Activated T-helper 17 cell treated with anti-CD3 and anti-CD28 coated beads, Interleukin-2, amount 50 U/mL, for 72 hours (primary cell): ENCODE measurements at places on chromosomes 4 and X. TPM values are rescaled to one million over a fixed set of nuclear protein-coding genes. Genes with fewer than 3 reads are reported as not detected.

DNA sequence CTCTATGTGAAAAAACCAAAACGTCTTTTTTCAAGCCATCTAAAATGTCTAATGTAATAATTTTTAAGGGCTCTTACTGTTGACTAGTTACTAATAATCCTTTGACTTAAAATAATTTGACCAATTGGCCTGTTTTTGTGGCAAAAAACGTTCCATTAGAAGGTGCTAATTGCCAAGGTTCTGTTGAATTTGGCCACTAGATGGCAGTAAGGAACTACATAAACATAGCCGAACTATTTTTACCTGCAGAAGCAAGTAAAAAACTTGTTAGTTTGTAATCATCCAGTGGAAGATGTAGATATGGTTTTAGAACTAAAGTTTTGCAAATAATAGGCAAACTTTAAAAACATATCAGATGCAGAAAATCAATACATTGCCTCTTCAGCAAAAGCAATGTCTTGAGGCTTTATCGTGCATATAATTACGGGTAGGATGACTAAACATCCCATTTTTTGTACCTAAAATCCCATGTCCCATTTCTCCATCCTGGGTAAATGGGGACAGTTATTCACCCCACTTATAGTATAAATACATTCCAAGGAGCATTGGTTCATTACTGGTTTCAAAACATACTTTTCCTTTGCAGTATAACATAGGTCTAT is 57.6 kb downstream of the PROM1 start:
- ATAC-seq: no peak

DNA sequence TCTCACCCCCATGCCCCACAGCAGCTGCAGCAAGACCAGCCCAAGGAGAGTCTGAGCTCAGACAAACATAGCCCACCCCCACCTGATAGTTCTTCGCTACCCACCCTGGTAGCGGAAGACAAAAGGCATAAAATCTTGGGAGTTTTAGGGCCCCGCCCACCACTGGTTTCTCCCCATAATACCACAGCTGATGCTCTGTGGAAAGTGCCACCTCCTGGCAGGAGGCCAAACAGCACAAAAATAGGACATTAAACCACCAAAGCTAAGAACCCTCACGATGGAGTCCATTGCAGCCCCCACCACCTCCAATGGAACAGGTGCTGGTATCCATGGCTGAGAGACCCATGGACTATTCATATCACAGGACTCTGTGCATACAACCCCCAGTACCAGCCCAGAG is 226.7 kb downstream of the SNCA start:
- no peak for ATAC-seq

DNA sequence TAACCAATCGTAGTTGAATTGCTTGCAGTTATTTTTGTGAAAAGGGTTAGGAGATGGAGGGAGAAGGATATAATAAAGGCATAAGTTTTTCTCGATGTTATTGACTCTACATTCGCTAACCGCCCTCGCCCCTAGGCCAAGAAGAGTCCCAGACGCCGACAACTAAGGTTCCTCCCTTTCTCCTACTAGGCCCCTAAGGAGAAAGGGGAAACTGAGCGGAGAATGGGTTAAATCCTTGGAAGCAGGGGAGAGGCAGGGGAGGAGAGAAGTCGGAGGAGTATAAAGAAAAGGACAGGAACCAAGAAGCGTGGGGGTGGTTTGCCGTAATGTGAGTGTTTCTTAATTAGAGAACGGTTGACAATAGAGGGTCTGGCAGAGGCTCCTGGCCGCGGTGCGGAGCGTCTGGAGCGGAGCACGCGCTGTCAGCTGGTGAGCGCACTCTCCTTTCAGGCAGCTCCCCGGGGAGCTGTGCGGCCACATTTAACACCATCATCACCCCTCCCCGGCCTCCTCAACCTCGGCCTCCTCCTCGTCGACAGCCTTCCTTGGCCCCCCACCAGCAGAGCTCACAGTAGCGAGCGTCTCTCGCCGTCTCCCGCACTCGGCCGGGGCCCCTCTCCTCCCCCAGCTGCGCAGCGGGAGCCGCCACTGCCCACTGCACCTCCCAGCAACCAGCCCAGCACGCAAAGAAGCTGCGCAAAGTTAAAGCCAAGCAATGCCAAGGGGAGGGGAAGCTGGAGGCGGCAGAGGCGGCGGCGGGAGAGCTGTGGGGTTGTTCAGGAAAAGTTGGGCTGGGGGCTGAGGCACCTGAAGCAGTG is 5.9 kb downstream of the ATOH1 start:
- ATAC-seq: no peak

DNA sequence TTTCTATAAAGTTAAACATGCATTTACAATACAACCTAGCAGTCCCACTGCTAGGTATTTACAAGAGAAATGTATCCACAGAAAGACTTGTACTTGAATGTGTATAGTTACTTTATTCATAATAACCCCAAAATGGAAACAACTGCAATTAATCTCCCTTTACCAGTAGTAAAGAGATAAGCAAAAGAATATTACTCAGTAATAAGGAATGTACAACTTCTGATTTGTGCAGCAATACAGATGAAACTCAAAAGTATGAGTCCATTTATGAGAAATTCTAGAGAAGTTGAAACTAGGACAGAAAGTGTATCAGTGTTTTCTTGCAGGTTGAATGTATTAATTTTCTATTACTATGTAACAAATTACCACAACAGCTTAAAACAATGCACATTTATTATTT is 15.2 kb downstream of the USP53 start:
- ATAC-seq: peak; percentile 46

- ATAC-seq: peak; percentile 36
These were observed 88.5 kb downstream of the HADH start for GRCh38 chr4:108078024-108078733.

DNA sequence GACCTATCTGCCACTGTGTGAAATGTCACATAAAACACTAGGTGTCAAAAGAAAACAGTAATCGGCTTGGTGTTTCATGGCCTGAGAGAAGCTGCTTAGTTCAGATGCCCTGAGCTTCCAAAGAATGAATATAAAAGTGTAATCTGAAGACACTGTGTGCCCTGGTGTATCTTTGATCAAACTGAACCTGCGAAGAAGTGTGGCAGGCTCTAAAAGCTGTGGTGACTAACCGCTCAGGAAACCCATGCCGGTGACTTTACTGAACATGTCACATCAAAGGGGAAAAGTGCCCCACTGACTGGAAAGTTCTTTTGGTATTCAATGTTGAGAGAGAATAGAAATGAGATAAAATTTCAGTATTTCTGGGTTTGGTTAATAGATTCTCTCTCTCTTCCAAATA is 89.1 kb downstream of the CLCN4 start:
- no peak for ATAC-seq

GRCh38 chr4:185730387-185730786 is 81.6 kb downstream of the SORBS2 start:
- no peak for ATAC-seq

DNA sequence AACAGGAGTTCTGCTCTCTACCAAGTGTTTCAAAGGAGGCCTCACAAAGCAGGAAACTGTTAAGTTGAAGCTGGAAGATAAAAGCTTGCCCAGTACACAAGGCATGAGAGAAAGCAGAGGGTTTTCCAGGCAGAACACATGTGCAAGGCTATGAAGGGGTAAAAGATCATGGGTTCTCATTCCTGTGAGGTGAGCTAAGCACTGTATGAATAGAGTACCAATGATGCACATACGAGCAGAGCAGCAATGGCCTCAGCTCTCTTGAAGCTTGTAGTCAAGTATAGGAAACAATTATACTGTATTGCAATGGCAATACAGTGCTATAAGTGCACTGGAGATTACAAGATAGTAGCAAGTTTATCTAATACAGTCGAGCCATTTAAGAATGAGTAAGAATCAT is 18.0 kb downstream of the TTC29 start:
- no peak for ATAC-seq

- ATAC-seq: no peak
These were observed 245.5 kb upstream of the TLL1 start for GRCh38 chr4:165627548-165627947.

DNA sequence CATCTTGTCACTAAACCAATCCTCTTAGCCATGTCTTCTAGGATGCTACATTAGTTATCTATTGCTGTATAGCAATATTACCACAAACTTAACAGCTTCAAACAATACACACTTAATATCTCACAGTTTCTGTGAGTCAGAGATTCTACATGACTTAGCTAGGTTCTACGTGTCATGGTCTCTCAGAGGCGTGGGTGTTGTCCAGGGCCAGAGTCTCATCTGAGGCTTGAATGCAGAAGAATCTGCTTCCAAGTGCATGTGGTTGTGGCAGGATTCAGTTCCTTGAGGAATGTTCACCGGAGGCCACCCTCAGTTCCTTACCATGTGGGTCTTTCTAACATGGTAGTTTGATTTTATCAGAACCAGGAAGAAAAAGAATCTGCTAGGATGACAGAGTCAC is 26.4 kb downstream of the PPP1R2C start:
- ATAC-seq: no peak

DNA sequence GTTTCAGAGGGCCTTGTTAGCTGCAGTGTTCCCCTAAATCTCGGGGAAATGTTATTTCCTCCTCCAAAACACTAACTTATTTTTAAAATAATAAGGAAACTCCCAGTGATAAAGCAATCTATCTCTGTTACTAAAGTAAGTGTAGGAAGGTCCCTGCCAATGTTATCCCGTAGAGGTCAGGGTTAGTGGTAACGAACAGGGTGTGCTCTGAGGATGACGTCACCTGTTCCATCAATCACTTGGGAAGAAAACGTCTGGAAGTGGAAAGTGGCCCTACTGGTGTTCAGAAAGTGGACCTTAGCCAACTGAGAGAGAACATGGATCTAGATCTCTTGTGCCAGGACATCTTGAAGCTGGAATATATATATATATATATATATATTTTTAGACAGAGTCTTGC is 249.5 kb downstream of the BCOR start:
- no peak for ATAC-seq

GRCh38 chr4:1502976-1503375 is 96.7 kb upstream of the NKX1-1 start:
- ATAC-seq: no peak

- no peak for ATAC-seq
These were observed 255.4 kb downstream of the ARHGAP10 start for GRCh38 chr4:147987252-147987651.

GRCh38 chr4:24443200-24443599 is 141.2 kb downstream of the DHX15 start:
- ATAC-seq: no peak

DNA sequence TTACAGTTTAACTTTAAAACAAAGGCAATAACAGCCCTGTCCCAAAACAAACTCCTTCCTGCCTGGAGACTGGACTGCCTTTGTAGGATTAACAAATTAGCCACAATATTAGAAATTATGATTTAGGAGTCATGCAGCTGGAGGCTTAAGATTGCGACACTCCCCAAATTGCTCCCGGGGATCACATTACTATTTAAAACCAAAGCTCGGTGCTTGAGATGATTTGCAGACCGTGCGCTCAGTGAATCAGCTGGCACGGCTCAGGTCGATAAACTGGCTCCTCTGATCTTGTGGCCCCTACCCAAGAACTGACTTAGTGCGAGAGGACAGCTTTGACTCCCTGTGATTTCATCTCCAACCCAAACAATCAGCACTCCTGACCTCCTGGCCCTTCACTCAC is 829.3 kb downstream of the NLGN4X start:
- no peak for ATAC-seq

- ATAC-seq: no peak
These were observed 30.8 kb downstream of the BLOC1S4 start for GRCh38 chr4:6746721-6747293.

DNA sequence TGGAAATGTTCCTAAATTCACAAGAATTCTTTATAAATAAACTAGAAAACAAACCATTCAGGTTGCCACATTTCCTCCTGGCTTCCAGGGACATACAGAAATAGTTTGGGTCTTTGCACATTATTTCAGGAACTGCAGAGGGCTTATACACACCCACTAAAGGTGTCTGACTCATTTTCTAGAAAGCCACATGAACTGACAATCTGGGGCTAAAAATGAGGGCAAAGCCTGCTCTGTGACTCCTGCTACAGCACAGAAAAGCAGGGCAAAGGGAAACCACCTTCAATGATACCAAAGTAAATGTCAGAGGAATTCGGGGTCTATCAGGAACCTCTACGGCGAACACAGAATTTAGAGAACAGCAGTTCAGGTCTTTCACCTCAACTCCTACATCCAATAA is 112.2 kb upstream of the MAP3K15 start:
- ATAC-seq: peak; percentile 77

- no peak for ATAC-seq
These were observed 136.1 kb downstream of the SNCA start for GRCh38 chr4:89700766-89701423.

DNA sequence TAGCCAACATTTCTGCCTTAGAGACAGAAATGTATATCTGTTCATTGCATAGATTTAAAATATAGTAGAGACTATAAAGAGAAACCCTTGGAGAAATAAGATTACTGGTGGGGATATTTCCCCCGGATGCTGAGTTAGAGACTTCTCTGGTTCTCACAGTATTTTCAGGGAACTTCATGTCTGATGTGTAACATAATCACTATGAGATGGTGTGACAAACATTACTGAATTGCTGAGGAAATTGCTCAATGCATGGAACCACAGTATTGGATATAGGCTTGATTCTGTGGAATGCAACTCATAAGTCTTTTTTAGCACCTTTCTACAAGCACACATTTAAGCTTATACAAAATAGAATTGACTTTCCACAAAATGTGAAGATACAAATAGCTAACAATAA is 152.7 kb downstream of the SOWAHB start:
- no peak for ATAC-seq

GRCh38 chr4:53039741-53040458 is 177.8 kb downstream of the RASL11B start:
- no peak for ATAC-seq

GRCh38 chrX:97587171-97587570 is 703.5 kb downstream of the RPA4 start:
- no peak for ATAC-seq

CPZ gene
- not detected for total RNA-seq

KLKB1 gene
- 0.67 TPM for total RNA-seq

CDS1 gene
- 0.16 TPM for total RNA-seq

SRPK3 gene
- not detected for total RNA-seq

MBNL3 gene
- total RNA-seq: 6.6 TPM

STPG2 gene
- total RNA-seq: 0.21 TPM

CSAG2 gene
- total RNA-seq: not detected

MTTP gene
- total RNA-seq: 0.53 TPM

CENPVL3 gene
- total RNA-seq: not detected

KLHL13 gene
- 0.24 TPM for total RNA-seq

KLHL2 gene
- 27.3 TPM for total RNA-seq

H2BW2 gene
- total RNA-seq: not detected

CLNK gene
- not detected for total RNA-seq

NALF2 gene
- total RNA-seq: 0.32 TPM

SPACA5B gene
- total RNA-seq: not detected

MAB21L2 gene
- not detected for total RNA-seq

CYTL1 gene
- not detected for total RNA-seq

UGT2B17 gene
- not detected for total RNA-seq

TMEM144 gene
- total RNA-seq: 0.32 TPM
